ENCODE measurements at places on chromosomes 2 and 18.

- DNase-seq, result no peak
Measured at GRCh38 chr2:181170256-181170655, 189.9 kb downstream of the UBE2E3 start.

DNA sequence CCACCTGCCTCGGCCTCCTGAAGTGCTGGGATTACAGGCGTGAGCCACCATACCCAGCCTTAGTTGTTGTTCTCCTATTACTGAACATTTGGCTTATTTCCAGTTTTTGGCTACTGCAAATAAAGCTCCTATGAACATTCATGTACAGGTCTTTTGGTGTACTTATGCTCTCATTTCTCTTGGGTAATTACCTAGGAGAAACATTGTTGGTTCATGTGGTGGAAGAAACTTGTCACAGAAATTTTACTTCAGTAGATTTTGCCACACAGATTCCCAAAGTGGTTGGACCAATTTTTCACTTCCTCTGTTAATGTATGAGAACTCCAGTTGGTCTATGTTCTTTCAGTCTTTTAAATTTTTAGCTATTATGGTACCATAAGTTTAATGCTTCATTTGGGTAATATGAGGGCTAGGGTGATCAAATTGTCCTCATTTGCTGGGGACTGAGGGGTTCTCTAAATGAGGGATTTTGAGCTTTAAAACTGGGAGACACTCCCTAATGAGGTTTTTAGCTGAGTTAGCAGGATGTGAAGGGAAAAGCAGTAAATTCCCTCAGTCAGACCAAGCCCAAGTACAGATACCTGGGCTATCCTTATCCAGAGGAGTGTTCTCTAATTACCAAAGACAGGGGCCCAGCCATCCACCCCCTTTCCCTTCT is 33.9 kb downstream of the MTA3 start:
- DNase-seq, result no peak

DNA sequence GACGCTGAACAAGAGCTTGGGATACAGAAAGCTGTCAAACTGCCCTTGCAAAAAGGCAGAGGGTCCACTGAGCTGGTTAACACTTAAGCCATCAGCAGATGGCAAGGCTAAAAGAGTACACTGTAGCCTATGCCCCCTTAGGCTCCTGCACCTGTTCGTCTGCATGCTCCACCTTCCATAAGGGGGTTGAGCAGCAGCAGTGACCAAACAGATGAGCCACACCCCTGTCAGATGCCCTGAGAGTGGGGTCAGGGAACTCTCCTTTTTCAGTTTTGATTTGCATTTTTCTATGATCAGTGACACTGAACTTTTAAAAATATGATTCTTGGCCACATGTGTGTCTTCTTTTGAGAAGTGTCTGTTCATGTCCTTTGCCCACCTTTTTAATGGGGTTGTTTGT is 402.5 kb upstream of the FAM98A start:
- no peak for DNase-seq

- no peak for DNase-seq
Measured at GRCh38 chr2:46954951-46955571, 39.5 kb upstream of the MCFD2 start.

DNA sequence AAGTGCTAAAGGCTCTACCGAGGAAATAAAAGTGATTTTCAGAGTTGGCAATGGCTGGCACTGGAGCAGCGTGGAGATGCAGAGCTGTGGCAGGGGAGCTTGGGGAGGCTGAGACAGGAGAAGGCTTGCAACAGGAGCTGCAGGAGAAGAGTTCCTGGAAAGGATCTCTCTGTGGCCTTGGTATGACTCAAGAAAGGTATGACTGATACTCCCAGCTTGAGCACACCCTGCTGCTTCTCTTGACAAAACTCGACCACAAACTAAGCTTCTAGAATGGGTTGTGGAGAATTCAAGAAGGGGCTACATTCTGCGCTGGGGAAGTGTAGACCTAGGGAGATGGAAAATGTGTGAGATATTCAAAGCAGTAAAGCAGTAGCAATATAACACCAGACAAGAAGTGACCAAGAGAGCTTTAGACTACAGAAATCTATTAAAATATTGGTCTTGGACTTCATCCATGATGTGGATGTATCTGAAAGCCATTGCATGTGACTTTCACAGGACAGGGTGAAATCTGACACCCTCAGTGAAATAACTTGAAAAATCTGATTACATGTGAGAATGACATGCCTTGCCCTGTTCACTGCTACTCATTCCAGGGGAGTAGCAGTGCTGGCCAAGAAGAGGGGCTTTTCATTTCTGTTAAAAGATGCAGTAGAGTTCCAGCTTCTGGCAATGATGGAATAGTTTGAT is 41.5 kb downstream of the SUCLG1 start:
- DNase-seq, result no peak

GRCh38 chr2:111188681-111189080 is 68.0 kb downstream of the BCL2L11 start:
- no peak for DNase-seq

GRCh38 chr2:172639256-172639655 is 83.4 kb downstream of the PDK1 start:
- DNase-seq, result no peak
